Osteoblast (primary cell): ENCODE measurements at places on chromosomes 6 and 20.

DNA sequence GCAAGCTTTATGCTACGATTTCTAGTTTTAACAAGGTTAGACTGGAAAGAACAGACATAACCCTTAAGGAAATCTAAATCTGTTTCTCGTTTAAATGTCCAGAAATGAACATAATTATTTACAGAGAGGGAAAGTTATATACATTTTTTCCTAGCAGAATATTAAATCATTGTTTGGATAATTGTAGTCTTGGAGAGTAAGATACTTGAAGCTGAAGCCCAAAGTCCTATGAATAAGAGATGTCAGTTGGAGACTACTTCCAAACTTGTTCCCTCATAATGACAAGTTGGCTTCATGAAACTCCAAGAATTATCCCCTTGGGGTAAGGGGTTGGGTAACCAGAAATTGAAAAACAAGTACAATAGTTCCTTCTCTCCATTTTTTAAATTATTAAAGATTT lies 911.1 kb upstream of the MAN1A1 start:
- DNase-seq: no peak

- peak; percentile 45 for DNase-seq
These were observed at the start of gene AIF1 for GRCh38 chr6:31614684-31615578. AIF1 (plus strand) TSS chr6:31615234; CDS start chr6:31615330, 96 bp downstream.

DNA sequence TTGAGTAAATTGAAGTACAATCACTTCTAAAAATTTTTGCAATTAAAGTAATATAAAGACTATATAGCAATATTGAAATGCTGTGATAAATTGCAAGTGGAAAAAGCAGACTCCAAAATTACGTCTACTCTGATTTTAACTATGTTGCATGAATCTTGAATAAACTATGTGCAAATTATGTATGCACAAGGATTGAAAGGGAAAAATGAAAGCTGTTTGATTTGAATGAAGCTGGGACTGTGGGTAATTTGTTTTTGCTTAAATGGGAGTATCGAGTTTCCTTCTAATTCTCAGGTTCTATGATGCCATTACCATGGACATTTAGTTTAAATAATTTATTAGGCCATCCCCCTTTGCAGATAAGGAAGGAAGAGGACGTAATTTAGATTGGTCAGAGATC lies 198.7 kb upstream of the MYLIP start:
- DNase-seq: no peak

DNA sequence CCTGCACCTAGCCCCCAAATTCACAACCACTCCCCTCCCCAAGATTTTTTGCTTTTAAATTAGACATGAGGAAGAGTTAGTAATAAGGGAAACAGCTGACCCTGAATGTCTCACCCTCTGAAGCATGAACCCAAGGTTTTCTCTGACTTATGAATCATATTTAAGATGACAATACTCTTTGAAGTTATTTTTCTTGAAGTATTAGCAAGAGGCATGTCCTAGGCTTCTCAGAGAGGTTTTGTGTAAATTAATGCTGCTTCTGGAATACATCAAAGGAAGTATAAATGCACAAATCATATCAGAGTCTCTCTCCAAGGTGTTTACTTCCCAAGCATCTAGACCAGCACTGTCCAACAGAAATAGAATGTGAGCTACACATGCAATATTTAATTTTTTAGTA lies 408.1 kb upstream of the MARCKS start:
- DNase-seq: peak; percentile 3

DNA sequence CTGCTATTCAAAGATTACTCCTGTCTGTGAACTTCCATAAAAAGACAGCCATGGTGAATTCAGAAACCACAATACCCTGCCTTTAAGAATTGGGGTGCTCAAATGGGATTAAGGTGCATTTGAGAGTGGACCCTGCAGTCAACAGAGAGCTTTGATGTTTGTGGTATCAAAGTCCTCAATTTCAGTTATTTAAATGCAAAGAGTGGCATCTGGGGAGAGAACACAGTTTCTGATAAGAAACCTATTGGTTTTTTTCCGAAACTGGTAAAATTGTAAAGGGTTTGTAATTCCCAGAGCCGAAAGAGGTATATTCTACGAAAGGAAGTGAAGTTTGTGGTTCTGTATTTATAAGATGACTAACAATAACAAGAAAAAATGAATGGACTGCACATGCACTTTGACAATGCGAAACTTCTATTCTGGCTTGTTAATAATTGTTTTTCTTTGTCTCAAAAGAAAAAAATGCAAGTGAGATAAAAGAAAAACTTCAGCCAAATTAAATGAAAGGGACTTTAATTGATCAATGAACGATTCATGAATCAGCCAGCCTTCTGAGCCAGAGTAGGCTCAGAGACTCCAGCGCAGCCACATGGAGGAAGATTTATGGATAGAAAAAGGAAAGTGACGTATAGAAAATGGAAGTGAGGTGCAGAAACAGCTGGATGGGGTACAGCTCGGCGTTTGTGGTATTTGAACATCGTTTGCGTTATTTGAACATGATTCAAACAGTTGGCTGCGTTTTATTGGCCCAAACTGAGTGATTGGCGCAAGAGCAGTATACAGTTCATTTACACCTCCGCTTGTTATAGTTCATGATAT lies 70.5 kb upstream of the DUSP22 start:
- DNase-seq: peak; percentile 29

- no peak for DNase-seq
These were observed 218.5 kb upstream of the QKI start for GRCh38 chr6:163195721-163196691.

GRCh38 chr6:18362058-18362561 lies 25.0 kb upstream of the RNF144B start:
- DNase-seq: peak; percentile 79

- DNase-seq: no peak
These were observed 27.8 kb downstream of the ACSS1 start for GRCh38 chr20:25030007-25030648.

DNA sequence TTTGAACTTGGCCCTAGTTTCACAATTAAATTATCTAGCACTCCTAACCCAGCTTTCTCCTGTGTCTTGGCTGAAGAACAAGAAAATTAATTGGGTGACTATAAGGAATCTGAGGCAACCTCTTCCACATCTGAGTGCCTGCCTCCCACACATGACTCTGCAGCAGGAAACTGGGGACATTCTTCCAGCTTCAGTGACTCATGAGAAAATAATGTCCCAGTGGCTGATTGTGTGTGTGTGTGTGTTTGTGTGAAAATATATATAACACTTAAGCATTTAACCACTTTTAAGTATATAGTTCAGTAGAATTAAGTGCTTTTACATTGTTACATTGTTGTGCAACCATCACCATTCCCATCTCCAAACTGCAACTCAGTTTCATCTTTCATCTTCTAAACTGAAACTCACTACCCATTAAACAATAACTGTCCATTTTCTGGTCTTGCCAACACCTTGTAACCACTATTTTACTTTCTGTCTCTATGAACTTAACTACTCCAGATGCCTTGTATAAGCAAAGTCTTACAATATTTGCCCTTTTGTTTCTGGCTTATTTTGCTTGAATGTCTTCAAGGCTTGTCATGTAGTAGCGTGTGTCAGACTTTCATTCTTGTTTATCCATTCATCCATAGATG lies 8.7 kb downstream of the TRIM38 start:
- DNase-seq: peak; percentile 62
